ENCODE measurements at places on chromosomes 3 and 15.

DNA sequence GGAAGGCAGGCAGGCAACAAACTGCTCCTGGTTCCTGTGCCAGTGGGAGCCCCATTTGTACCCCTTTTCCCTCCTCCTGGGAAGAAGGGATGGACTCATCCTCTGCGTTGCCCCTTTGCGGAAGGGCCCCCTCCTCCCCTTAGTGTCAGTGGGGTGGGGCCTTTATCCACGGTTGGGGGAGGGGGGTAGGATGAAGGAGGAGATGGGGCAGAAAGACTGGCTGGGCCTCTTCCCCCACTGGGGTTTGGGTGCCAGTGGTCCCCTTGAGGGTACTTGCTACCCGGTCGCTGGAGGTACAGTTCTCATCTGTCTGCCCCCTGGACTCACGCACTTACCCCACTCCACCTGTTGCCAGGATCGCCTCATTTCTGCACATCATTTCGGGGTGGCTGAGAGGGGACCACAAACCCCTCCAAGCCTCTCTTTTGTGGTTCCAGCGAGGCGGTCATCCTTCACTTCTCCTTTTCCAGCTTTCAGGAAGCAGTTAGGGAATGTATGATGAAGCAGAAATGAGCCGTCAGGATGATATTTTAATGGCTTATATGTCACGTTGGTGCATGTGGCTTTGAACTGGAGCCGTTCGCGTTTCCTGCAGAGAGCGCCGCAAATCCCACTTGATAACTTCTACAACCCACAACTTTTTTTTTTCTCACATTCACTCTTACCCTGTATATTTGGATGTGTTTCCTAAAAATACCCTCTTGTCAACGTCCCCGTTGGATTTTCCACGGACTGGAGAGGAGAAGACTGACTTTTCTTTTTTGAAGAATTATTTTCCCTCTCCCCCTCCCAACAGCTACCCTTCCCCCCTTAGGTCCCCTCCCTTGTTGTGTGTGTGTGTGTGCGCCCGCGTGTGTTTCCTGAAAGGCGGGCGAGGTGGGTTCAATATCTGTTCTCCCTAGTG lies at the start of gene ZIC4:
TSS of gene ZIC4 (minus strand) at position 516 of the 904 bp plus-strand sequence. CDS start 3,746 bp downstream, outside the sequence.
- no peak for DNase-seq

DNA sequence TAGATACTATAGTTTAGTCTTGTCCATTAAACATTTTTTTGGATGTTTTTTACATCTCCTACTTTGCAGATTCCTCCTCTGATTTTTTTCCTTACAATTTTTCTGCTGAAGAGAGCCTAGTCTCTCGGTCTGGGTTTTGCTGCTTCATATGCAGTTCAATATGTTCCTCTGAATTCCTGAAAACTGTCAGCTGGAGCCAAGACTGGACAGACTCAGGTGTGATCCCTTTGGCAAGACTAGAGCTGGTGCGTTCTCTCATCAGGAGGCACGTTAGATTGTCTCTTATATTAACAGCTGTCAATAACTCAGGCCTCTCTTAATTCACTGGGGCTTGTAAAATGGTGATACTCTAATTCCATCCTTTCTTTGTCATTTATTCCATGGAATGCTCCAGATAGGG lies 13.4 kb upstream of the GHRL start:
- no peak for DNase-seq

DNA sequence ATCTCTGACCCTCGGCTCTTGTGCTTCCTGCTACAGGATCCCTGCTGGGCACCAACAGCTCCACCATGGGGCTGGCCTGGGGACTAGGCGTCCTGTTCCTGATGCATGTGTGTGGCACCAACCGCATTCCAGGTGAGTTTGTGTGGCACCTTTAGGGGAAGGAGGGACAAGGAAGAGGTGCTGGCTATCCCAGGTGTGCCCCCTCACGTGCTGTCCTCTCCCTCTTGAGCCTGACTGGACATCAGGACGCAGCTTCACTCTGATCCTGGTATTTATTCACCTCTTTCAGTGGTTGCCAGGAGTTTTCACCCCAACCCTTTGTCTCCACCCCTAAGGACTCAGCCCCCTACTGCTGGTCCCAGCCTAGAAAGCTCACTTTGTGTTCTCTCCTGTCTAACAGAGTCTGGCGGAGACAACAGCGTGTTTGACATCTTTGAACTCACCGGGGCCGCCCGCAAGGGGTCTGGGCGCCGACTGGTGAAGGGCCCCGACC lies 960 bp downstream of the THBS1 start:
- DNase-seq = no peak

GRCh38 chr3:169232863-169233262 lies 430.6 kb downstream of the MECOM start:
- no peak for DNase-seq

GRCh38 chr15:28098766-28099554 lies at the start of gene OCA2:
Gene OCA2 (minus strand): TSS chr15:28099315. CDS start chr15:28081874, 17,441 bp downstream.
- peak; percentile 21 for DNase-seq

GRCh38 chr3:150925751-150926201 lies 20.5 kb upstream of the MINDY4B start:
- no peak for DNase-seq

DNA sequence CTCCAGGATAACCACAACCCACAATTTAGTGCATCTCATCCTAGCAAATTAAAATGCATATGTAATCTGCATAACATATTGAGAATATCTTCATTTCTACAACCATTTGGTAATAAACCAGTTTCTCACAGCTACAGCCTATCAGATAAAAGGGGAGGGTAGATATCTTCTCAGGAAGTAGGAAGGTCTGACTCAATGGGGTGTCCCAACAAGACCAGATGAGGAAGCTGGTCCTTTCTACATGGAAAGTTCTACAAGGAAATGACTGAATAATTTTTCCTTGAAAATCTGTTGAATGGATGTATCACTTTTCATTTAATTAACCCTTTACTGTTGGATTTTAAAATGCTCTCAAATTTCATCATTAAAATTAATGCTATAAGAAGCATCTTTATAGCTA lies 17.4 kb upstream of the TMPRSS7 start:
- no peak for DNase-seq

DNA sequence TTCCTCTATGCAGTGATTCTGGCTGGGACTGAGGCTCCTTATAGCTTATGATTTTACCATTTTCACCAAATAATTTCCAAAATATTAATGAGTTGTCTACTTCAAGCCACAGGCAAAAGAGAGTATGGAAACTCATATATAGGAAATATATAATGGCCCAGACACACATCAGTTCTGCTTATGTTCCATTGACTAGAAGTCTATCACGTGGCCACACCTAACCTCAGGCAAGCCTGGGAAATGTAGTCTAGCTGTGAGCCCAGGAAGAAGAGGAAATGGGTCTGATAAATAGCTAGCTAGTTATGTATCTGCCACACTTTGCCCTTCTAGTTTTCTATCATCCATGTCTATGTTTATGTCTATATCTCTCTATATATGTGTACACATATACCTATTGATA lies 195.1 kb downstream of the OTOL1 start:
- DNase-seq = no peak

DNA sequence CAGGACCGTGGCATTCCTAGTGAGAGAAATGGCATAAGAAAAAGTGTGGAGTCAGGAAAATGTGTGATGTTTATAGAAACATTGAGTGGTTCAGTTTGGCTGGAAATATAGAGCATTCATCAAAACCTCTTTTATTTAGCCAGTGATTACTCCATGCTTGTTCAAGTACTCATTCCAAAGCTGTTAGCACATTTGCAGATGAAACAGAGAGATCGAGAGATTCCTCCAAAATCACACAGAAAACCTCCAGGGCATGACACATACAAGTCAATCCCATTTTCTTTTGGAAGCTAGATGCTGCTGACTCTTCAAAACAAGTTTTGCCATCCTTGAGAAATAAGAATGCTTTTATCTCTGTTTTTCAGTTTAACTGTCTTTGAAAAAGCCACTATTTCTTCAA lies 11.5 kb upstream of the MB21D2 start:
- no peak for DNase-seq

DNA sequence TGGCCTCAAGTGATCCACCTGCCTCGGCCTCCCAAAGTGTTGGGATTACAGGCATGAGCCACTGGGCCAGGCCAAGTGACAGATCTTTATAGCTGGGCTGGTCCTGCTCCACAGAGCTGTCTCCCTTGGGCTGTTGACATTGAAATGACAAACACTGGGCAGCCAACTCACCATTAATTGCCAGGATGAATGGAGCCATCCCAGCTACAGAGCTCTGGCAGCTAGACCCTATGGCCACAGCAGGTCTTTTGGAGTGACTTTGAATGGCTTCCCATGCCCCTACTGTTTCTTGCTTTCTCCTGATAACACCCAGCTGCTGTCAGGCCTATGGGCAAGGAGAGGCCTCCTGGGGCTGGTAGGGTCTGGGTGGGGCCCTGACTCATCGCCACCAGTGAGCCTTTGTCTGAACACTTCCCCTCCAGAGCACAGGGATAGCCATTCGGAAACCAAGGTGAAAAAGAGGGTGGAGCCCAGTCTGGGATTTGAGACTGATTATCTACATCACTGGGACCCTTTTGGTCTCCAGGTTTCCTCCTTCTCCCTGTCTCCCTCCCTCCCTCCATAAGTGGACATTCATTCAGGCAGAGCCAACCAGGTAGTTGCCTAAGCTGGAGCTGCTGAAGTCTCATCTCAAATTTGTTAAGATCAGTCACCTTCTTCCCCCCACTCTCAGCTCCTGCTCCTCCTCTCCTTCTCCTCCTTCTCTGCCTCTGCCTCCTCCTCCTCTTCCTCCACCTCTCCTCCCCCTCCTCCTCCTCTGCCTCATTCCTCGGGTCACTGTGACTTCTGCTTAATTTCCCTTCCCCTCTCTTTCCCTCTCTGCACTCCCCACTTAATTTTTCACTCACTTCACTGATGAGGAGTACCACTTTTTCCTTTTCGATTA lies 34.0 kb downstream of the BHLHE40 start:
- no peak for DNase-seq

DNA sequence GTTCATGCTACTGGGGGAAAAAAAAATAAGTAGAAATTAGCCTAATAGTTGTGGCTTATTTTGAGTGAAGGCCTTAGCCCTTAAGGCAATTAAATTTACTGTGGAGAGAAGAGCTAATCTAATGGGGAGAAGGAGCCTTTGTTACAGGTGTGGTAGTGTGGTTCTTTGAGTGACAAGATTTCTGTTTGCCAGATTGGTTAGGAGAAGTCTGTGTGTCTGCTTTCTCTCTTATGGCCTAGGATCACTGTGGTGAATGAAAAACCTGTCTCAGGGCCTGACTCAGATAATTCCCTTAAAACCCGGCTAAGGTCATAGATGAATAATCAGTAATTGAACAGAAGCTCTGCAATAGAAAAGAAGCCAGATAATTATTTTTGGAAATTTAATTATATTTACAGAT lies 27.0 kb downstream of the OPA1 start:
- no peak for DNase-seq

GRCh38 chr3:187746442-187747281 lies 1.4 kb upstream of the BCL6 start:
- DNase-seq = no peak

DNA sequence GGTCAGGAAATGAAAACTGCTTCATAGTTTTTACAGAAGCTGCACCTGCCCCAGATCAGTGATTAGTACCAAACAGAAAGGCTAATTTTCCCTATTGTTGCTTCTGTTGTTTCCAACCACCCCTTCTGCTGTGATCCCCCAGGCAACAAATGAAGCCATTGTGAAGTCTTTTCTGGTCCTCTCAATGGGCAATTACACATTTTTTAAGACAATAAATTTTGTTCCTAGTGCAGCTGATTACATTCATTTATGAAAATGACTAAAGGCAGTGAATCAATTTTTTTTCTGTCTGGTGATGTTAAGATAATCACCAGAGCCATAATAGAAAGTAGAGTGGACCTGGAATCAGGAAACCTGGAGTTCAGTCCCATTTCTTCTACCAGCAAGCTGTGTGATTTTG lies 32.7 kb downstream of the GLDN start:
- no peak for DNase-seq

- DNase-seq = peak; percentile 12
Observed at GRCh38 chr3:154059833-154060232, 61.4 kb upstream of the ARHGEF26 start.

- DNase-seq = no peak
Observed at GRCh38 chr3:126310816-126311215, 46.4 kb downstream of the KLF15 start.

- DNase-seq = no peak
Observed at GRCh38 chr3:89560568-89560967, 453.1 kb downstream of the EPHA3 start.

GRCh38 chr3:95797081-95797480 lies 1017.3 kb upstream of the EPHA6 start:
- no peak for DNase-seq

- no peak for DNase-seq
Observed at GRCh38 chr15:85831415-85832113, 36.8 kb upstream of the KLHL25 start.

- no peak for DNase-seq
Observed at GRCh38 chr3:57816471-57817095, 60.5 kb downstream of the SLMAP start.

DNA sequence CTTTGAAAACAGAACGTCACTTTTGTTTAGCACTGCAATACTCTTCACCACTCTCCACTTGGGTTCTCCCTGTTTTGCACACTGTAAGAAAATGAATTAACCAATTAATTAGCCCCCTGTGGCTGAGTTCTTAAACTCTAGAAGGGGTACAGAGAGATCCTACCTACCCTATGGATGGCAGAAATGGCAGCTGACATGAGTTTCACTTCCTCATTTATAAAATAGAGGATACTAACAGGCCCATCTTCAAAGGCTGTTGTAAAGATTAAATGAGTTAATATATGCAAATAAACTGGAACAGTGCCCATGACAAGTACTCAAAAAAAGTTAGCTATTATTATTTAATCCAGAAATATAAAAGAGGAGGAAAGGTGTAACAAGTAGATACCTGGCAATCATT lies 36.9 kb downstream of the SUCLG2 start:
- DNase-seq = no peak

DNA sequence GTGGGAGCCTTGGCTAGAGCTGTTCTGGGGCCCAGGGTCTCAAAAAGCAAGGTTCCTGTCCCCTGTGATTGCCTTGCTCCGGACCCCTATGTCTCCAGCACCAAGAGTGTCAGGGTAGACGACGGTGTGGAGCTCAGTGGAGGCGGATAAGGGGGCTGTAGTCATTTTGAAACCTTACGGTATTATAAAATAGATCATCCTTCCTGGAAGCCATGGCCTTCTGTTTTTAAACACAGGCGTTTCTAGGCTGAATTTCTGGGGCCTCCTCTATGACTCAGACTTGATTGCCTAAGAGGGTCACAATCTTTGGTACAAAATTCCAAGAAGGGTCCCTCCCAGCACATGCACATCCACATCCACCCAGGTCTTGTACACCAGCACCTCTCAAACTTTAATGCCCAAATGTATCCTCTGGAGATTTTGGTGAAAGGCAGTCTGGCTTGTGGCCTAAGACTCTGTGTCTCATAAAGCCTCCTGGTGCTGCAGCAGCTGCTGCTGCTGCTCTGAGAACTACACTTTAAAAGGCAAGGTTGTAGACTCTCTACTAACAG lies 70.5 kb upstream of the XCR1 start:
- DNase-seq = no peak

DNA sequence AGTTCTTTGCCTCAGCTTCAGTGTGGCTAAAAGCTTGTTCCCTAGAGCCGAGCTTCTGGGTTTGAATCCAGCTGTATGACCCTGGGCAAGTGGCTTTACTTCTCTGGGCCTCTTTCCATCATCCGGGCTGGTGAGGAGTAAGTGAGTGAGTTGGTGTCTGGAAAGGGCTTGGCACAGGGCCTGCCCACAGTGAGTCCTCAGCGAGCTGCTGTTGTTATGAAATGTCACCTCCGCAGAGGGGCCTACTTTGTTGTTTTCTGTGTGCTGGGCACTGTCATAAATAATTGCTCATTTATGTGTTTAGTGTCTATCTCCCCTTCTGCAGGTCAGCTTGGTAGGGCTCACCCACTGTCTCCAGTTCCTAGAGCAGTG lies 31.7 kb downstream of the SLC6A6 start:
- no peak for DNase-seq
